ENCODE measurements at places on chromosomes 3 and 15.

GRCh38 chr3:50238549-50239026, 2.6 kb downstream of the GNAI2 start:
- no peak for DNase-seq

- DNase-seq = no peak
These were observed 23.9 kb downstream of the IL5RA start for GRCh38 chr3:3086239-3086638.

DNA sequence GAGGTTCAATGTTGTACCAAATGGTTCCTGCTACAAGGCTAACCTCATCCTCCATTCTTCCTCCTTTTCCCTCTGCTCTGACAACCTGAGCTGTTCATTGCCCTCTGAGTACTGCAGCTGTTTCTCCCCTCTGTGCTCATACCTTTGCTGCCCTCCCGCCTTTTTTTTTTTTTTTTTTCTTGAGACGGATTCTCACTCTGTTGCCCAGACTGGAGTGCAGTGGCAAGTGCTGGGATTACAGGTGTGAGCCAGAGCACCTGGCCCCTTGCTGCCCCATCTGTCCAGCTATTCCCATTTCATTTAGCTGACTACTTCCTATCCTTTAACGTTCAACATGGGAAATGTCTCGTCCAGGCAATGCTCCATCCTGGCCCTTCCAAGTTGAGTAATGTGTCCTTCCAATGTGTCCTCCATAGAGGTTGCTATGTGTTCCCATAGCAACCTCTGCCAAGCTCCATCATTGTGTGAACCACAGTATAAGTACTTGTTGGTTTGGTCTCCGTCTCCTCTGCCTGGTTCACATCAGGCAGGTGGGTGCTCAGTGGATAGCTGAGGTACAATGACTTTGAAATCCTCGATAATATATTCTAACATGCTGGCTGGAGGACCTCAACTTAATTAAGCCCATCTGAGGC, 179.9 kb upstream of the ANKRD28 start:
- DNase-seq = peak; percentile 59

GRCh38 chr15:94238539-94239118, 7.3 kb downstream of the MCTP2 start:
- DNase-seq = no peak

GRCh38 chr3:189995129-189995528, 125.6 kb downstream of the P3H2 start:
- peak; percentile 95 for DNase-seq
